ENCODE measurements at places on chromosomes 16 and 17.

GRCh38 chr16:79918916-79919315 lies 318.4 kb upstream of the MAF start:
- no peak for DNase-seq

DNA sequence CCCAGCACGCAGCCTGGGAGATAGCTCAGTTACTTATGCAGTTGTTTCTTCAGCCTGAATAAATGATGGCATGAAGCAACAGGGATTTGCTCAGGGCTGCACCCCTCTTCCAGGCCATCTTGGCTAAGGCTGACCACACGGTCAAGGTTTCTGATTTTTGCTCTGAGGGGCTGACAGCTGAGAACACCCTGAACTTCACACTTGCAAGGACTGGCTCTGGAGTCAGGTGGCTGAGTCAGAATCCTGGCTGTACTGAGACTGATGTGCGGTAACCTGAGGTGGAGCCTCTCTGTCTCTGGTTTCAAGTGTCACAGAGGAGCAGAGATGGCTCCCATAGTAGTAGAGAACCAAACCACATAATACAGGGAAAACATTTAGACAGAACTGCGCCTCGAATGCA lies 4.8 kb downstream of the MTHFSD start:
- no peak for DNase-seq

- DNase-seq = peak; percentile 74
Observed at GRCh38 chr16:30615358-30616091, 5.3 kb upstream of the ZNF689 start.

DNA sequence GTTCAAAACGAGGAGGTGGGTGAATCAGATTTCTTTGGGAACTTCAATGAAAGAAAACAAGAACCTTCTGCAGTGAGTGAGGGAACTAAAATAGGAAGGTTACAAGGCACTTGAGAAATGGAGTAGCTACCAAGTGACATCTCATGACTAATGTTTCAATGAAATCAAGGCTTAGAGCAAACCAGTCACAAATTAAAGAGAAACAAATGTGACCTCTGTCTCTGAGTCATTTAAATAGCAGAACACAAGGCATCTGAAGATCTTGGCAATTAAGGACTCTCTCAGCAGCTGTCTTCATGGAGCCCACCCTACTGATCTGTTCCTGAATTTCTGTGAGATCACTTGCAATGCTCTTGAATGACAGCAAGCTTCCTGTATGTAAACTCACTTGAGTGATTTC lies 109.5 kb downstream of the CDH11 start:
- no peak for DNase-seq

GRCh38 chr17:1574697-1575471 lies 12.3 kb upstream of the PITPNA start:
- DNase-seq = no peak

DNA sequence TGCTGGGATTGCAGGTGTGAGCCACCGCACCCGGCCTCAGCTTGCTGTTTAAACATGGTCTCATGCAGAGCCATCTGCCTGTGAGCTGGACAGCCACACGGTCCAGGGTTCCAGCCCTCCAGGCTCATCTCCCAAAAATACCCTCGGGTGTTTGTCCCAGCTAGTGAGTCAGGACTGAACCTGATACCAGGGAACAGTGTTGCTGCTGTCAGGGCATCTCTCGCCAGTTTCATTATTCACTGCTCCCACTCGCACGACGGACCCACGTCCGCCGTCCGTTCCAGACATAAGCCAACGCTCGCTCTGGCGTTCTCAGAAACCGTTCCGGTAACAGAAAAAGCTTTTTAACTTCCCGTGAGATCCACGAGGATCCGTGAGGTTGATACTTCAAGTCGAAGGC lies 77.6 kb downstream of the NXN start:
- DNase-seq = no peak

- no peak for DNase-seq
Observed at GRCh38 chr17:47295037-47295873, 28.5 kb upstream of the EFCAB13 start.

GRCh38 chr17:64107500-64108236 lies 22.3 kb downstream of the ERN1 start:
- DNase-seq = no peak

GRCh38 chr16:74729783-74730683 lies 29.4 kb upstream of the MLKL start:
- no peak for DNase-seq

All from suppressor macrophage treated with lipopolysaccharide for 4 hours (primary cell).